ENCODE measurements at places on chromosomes 4 and X. TPM values are rescaled to one million over a fixed set of nuclear protein-coding genes. Genes with fewer than 3 reads are reported as not detected.

DNA sequence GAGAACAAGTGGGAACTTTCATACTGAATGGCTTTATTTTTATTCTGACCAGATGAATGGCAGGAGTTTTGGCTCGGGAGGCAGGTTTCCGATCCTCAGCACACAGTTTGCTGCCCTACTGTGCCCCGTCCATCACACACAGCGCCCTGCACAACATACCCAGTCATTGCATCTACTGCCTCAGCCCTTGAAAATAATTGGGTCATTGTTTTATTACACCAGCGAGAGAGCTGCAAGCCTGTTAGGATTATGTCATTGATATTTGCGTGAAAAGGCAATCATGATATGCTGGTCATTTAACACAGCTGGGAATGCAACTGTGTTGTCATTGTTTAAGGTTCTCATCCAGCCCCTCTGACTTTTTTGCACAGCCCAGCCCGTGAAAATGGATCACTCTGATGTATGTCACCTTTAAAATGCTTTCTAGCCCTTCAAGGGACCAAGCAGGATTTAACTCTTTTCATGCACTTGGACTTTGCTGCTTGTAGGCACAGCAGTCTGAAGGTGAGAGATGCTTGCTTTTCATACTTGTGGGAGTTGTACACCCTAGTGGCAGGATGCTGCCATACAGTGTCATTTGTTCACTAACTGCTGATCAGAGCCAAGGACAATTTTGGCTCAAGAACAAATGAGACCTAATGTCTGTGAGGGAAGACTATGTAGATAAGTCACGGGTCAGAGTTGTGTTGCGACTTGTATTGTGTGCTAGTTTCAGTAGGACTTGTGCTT, 62.3 kb downstream of the RTL9 start:
- no peak for DNase-seq
- no peaks in the 10 kb centered on the region for H3K36me3 ChIP-seq
- H3K27ac ChIP-seq, result no peak overlapping the region
- H3K4me1 ChIP-seq, result no peaks in the 10 kb centered on the region
- no peaks in the 10 kb centered on the region for H3K27me3 ChIP-seq
- H3K4me3 ChIP-seq, result no peak overlapping the region

GRCh38 chr4:184315675-184316359, 98.1 kb upstream of the ENPP6 start:
- H3K4me1 ChIP-seq, result peaks cover 57% of the 10 kb centered on the region
- no peaks in the 10 kb centered on the region for H3K27me3 ChIP-seq
- H3K4me3 ChIP-seq, result no peak overlapping the region
- no peak overlapping the region for H3K27ac ChIP-seq

- no peak for DNase-seq
- no peak overlapping the region for H3K27ac ChIP-seq
- H3K27me3 ChIP-seq, result peaks cover 2% of the 10 kb centered on the region
- H3K4me1 ChIP-seq, result peaks cover 33% of the 10 kb centered on the region
- no peaks in the 10 kb centered on the region for H3K36me3 ChIP-seq
- H3K4me3 ChIP-seq, result no peak overlapping the region
Measured at GRCh38 chr4:40562681-40563080, 67.0 kb downstream of the RBM47 start.

GRCh38 chr4:183825346-183825745, 79.8 kb upstream of the STOX2 start:
- peaks cover 15% of the 10 kb centered on the region for H3K4me1 ChIP-seq
- H3K27ac ChIP-seq, result no peak overlapping the region
- H3K36me3 ChIP-seq, result no peaks in the 10 kb centered on the region
- no peak overlapping the region for H3K4me3 ChIP-seq

DNA sequence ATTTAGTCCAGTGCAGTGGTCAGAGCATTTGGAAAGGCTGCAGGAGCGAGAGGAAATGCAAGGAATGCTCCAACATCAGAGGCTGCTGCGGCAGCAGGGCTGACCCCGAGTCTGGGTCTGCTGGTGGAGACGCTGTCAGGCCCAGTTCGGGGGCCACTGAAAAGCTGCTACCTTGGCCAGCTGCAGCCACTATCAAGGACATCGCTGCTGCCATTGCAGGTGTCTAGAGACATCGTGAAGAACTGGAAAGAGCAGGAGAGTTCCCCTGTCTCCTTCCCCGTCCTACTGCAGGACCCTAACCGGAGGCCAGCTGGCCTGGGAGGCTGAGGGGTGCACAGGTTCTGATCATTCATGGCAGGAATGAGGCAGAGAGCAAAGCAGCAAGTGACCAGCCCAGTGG, 29.5 kb upstream of the GPR78 start:
- H3K27me3 ChIP-seq, result no peaks in the 10 kb centered on the region
- H3K27ac ChIP-seq, result no peak overlapping the region
- H3K4me1 ChIP-seq, result peaks cover 2% of the 10 kb centered on the region
- no peak for DNase-seq

DNA sequence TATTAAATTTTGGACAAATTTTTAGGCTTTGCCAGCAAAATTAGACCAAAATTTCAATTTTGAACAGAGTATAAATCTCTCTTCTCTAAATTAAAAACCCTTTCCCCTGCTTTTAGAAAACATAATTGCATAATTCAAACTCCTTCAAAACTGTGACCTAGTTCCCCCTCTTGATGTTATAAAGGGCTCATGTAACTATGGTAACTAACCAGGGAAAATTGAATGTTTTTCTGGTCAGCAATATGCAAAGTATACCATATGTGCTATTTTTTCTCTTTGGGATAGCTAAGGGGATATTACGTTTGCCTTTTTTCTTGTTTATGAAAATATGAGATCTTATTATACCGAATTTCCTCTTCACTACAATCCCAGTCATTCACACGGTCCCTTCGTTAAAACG, 5.1 kb upstream of the ING2 start:
- H3K36me3 ChIP-seq, result peaks cover 8% of the 10 kb centered on the region
- no peak overlapping the region for H3K4me3 ChIP-seq
- H3K27ac ChIP-seq, result no peak overlapping the region

DNA sequence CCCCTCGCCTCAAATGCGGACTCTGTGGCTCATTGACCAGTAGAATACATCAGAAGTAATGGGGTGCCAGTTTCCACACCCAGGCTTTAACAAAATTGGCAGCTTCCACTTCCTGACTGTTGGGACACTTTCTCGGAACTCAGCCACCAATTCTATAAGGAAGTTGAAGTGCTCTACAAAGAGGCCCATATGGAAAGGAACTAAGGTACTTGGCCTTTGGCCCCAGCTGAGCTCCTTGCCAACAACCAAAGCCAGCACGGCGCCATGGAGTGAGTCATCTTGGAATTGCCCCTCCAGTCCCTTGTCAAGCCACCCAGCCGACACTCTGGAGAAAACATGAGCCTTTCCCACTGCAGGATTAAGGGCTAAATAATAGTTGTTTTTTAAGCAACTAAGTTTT, 262.2 kb upstream of the INTU start:
- H3K4me3 ChIP-seq, result no peak overlapping the region
- no peak for DNase-seq
- no peaks in the 10 kb centered on the region for H3K27me3 ChIP-seq
- H3K27ac ChIP-seq, result no peak overlapping the region
- no peaks in the 10 kb centered on the region for H3K36me3 ChIP-seq
- H3K4me1 ChIP-seq, result no peaks in the 10 kb centered on the region

- no peak overlapping the region for H3K4me3 ChIP-seq
- H3K4me1 ChIP-seq, result no peaks in the 10 kb centered on the region
- no peak overlapping the region for H3K27ac ChIP-seq
- no peak for DNase-seq
Measured at GRCh38 chr4:78414116-78414515, 137.5 kb upstream of the ANXA3 start.

GRCh38 chrX:108353452-108353851, 84.8 kb downstream of the COL4A6 start:
- no peak overlapping the region for H3K4me3 ChIP-seq
- H3K27ac ChIP-seq, result no peak overlapping the region
- DNase-seq, result no peak
- H3K27me3 ChIP-seq, result no peaks in the 10 kb centered on the region
- H3K36me3 ChIP-seq, result no peaks in the 10 kb centered on the region
- H3K4me1 ChIP-seq, result no peaks in the 10 kb centered on the region

- H3K27ac ChIP-seq, result no peak overlapping the region
- peaks cover 2% of the 10 kb centered on the region for H3K27me3 ChIP-seq
- DNase-seq, result no peak
- no peaks in the 10 kb centered on the region for H3K36me3 ChIP-seq
- H3K4me3 ChIP-seq, result no peak overlapping the region
Measured at GRCh38 chrX:10165580-10166247, 8.9 kb downstream of the CLCN4 start.

DNA sequence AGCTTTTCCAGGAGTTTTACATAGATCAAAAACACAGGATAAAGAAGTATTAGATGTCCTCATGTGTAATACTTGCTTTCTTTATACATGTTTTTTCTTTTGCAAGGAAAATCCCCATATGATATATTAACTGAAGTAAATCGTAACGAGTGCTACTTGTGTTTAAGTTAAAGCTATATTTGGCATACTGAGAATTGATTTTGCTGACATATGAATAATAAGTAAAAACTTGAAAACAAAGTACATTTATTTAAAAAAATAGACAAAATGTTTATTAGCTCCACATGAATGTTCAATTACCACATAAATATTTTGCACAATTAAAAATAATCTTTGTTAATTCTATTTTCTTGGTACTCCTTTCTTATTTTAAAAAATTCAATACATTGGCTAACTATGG, 884.7 kb downstream of the FSTL5 start:
- H3K4me1 ChIP-seq, result no peaks in the 10 kb centered on the region
- H3K27ac ChIP-seq, result no peak overlapping the region
- no peaks in the 10 kb centered on the region for H3K27me3 ChIP-seq
- H3K4me3 ChIP-seq, result no peak overlapping the region
- no peaks in the 10 kb centered on the region for H3K36me3 ChIP-seq

GRCh38 chrX:116232833-116233232, 62.3 kb downstream of the AGTR2 start:
- no peaks in the 10 kb centered on the region for H3K36me3 ChIP-seq
- H3K27me3 ChIP-seq, result no peaks in the 10 kb centered on the region
- DNase-seq, result no peak
- H3K4me3 ChIP-seq, result no peak overlapping the region
- H3K27ac ChIP-seq, result no peak overlapping the region

DNA sequence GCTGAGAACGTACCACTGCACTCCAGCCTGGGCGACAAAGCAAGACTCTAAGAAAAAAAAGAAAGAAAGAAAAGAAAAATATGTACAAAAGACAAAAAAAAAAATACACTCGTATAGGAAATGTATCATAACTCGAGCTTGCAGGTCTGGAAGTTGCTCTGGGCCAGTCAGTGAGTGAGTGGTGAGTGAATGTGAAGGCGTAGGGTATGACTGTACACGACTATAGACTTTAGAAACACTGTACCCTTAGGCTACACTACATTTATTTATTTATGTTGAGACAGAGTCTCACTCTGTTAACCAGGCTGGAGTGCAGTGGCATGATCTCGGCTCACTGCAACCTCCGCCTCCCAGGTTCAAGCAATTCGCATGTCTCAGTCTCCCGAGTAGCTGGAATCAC, 29.4 kb downstream of the EVC2 start:
- H3K27ac ChIP-seq, result no peak overlapping the region
- no peak overlapping the region for H3K4me3 ChIP-seq
- H3K4me1 ChIP-seq, result no peaks in the 10 kb centered on the region
- H3K36me3 ChIP-seq, result no peaks in the 10 kb centered on the region
- DNase-seq, result no peak

- H3K27ac ChIP-seq, result no peak overlapping the region
- no peak overlapping the region for H3K4me3 ChIP-seq
- peaks cover 2% of the 10 kb centered on the region for H3K27me3 ChIP-seq
- H3K36me3 ChIP-seq, result no peaks in the 10 kb centered on the region
Measured at GRCh38 chr4:88865046-88865445, 167.4 kb upstream of the NAP1L5 start.

DNA sequence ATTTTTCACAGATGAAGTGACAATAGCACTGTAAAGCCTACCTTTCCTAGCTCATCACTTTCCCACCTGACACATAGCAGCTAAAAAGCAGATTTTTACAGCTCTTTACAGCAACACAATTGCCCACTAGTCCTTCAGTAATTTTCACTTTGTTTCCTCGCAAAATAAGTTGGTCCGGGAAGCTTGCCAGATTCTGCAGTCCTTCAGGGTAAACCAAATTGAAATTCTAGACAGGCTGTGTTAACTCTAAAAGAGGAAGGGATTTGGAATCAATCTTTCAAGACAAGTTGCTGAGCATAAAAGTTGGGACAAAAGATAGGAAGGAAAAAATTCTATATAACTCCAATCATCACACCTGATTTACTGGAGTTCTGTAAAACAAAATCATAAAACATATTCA, 8.7 kb downstream of the C1QTNF7 start:
- no peaks in the 10 kb centered on the region for H3K36me3 ChIP-seq
- H3K27me3 ChIP-seq, result peaks cover 2% of the 10 kb centered on the region
- DNase-seq, result no peak
- no peak overlapping the region for H3K4me3 ChIP-seq
- H3K27ac ChIP-seq, result no peak overlapping the region

DNA sequence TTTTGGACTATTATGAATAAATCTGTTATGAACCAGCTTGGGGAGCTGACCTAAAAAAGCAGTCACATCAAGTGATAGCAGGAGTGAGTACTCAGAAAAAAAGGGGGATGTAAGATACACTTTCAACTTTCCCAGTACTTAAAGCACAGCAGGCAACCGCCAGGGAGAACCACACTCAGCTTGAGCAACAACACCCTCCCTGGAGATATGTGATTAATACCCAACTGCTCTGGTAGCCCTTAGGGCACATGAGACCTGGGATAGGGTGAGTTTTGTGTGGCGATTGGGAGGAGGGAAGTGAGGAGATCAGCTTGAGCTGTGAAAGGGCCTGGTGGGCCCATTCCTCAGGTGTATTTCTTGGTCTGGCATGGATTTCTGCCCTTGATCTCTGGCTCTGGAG, 220.3 kb upstream of the SFRP2 start:
- no peaks in the 10 kb centered on the region for H3K36me3 ChIP-seq
- no peaks in the 10 kb centered on the region for H3K27me3 ChIP-seq
- no peak overlapping the region for H3K27ac ChIP-seq
- no peak for DNase-seq
- no peak overlapping the region for H3K4me3 ChIP-seq

- peaks cover 25% of the 10 kb centered on the region for H3K36me3 ChIP-seq
- H3K4me3 ChIP-seq, result peak overlapping the region; percentile 25
- peak overlapping the region; percentile 83 for H3K27ac ChIP-seq
Measured at GRCh38 chrX:65750674-65751469, 83.4 kb downstream of the MSN start.

- H3K27me3 ChIP-seq, result no peaks in the 10 kb centered on the region
- H3K36me3 ChIP-seq, result no peaks in the 10 kb centered on the region
- no peaks in the 10 kb centered on the region for H3K4me1 ChIP-seq
- DNase-seq, result no peak
- no peak overlapping the region for H3K4me3 ChIP-seq
- no peak overlapping the region for H3K27ac ChIP-seq
Measured at GRCh38 chrX:29082558-29082957, 495.3 kb downstream of the IL1RAPL1 start.

- peaks cover 14% of the 10 kb centered on the region for H3K27me3 ChIP-seq
- H3K27ac ChIP-seq, result no peak overlapping the region
- peaks cover 8% of the 10 kb centered on the region for H3K4me1 ChIP-seq
Measured at GRCh38 chr4:121973816-121974215, 22.0 kb upstream of the TRPC3 start.

The RASSF6 gene
- not detected for total RNA-seq

The GNRHR gene
- total RNA-seq, result not detected

The PCDH10 gene
- total RNA-seq, result not detected

The TCEAL7 gene
- total RNA-seq, result not detected

The RBM10 gene
- total RNA-seq, result 55.3 TPM

The KCNIP4 gene
- total RNA-seq, result not detected

The TMEM156 gene
- total RNA-seq, result 28.2 TPM

The GASK1B gene
- not detected for total RNA-seq

The SPANXN4 gene
- total RNA-seq, result not detected

The FRMD7 gene
- not detected for total RNA-seq

The CLIC2 gene
- total RNA-seq, result 0.50 TPM
